Activated CD4-positive, alpha-beta T cell treated with anti-CD3 and anti-CD28 coated beads, Interleukin-2, amount 50 U/mL, for 4 hours (primary cell): ENCODE measurements at places on chromosomes 13 and 19.

DNA sequence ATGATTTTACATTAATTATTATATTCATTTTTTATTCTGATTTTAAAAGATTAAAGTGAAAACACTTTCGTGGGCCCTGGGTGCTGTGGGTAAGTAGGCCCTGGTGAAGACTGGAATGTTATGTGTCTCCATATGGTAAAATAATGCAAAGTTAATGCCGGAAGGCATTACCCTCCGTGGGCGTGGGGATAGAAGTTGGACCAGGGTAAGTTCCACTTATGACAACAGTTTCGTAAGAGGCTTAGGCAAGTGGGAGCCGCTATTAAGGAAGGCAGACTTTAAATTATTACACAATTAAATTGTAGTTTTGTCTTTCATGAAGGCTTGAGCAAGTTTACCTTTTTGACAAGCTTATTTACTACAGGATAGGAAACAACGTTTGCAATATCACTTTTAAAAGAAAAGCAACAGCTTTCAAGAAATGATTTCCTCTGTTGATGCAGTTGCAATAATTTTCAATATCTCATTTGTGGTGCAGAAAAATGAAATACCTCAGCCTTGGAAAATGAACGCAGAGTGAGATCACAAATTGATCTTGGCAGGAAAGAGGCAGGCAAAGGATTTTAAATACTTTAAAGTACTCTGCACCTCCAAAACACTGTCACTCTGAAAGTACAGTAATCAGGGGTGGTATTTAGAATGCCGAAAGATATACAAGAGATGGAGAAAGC, 310.6 kb downstream of the DCT start:
- no peak for DNase-seq

- DNase-seq, result no peak
These were observed 100.4 kb upstream of the GJB6 start for GRCh38 chr13:20332361-20333096.

DNA sequence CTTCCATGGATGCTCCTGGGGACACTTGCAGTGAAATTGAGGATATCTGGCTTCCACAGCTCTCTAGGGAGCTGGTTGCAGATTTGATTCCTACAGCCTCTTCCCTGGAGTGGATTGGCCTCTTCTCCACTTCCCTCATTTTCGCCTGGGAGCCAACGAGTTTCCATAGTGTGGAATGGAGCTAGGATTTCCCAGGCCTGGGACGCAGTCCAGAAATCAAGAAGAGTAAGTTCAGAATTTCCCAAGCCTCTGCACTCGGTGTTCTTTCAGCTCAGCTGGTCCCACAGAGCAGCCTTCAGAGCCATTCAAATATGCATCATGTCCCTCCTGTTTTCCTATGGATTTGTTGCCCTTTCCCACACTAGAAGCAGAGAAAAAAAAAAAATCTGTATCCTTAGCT, 68.2 kb downstream of the RAP2A start:
- DNase-seq, result no peak

DNA sequence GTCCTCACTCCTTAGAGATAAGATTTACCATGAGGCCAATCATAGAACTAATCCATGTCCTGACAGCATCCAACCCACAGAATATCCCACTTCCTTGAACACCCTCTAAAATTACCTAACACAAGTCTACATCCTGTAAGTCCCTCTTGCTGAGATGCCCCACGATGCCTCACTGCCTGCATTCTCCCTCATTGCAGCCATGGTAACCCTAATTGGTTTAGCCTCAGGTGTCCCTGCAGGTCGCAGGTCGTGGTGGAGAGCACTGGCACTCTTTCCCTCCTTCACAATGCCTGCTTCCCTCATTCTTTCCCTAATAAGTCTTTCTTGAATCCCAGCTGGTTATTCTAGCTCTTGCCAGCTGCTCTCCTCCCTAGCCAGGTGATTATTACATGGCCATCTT, 35.3 kb upstream of the MYO16 start:
- DNase-seq, result no peak

DNA sequence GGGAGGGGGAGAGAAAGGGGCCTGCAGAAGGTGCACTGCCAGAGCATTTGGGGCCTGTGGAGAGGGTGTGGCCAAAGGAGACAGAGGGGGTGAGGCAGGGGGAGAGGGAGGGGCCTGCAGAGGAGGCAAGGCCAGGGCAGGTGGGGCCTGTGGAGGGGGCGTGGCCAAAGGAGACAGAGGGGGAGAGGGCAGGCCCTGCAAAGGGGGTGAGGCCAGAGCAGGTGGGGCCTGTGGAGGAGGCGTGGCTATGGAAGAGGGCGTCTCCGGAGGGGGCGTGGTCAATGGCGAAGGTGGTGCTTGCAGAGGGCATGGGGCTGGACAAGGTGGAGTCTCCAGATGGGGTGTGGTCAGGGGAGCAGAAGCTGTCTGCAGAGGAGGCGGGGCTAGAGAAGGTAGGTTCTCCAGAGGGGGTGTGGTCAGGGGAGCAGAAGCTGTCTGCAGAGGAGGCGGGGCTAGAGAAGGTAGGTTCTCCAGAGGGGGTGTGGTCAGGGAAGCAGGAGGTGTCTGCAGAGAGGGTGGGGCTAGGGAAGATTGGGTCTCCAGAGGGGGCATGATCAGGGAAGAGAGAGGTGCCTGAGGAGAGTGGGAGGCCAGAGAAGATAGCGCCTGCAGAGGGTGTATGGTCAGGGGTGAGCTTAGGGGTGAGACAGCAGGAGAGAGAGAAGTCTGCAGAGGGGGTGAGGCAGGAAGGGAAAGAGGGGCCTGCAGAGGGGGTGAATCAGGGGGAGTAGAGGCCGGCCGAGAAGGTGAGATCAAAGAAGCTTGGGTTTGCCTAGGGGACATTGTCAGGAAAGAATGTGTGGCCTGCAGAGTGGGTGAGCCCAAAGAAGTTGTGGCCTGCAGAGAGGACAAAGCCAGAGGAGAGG, 3.4 kb downstream of the PRR36 start:
- peak; percentile 28 for DNase-seq

DNA sequence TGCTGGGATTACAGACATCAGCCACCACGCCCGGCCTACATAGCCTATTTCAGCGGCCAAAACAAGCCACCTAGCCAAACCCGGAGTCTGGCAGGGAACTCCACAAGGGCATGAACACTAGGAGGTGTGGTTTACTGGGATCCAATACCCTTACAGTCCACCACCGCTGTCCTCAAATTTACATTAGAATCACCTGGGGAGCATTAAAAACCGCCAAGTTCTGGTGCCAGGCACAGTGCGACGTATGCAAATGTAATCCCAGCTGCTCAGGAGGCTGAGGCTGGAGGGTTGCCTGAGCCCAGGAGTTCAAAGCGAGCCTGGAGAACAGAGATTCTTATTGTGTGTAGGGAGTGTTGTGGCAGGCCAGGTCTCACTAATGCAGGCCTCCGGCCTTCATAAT, 4.2 kb upstream of the AP1M1 start:
- no peak for DNase-seq

DNA sequence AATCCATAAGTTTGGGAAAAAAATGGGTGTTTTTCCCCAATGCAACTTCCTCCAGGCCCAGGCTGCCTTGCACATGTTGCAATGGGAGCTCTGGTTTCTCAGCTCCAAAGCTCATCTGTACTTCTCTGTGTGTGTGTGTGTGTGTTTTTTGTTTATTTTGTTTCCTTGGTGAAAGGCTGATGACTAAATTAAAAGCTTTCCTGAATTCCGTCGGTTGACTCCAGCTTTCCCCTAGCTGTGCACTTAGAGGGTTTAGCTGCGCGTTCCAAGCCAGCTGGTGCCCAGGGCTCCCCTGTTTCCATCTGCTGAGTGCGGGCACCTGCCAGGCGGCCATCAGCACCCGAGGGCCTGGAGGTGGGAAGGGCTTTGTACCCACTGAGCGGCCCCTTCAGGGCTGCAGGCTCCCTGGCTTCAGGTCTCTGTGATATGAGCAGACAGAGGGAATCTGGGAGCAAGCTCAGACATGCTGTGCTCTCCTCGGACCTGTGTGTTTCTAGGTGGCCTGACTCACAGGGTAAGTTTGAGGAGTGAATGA, 129.1 kb upstream of the SOX1 start:
- DNase-seq, result no peak

DNA sequence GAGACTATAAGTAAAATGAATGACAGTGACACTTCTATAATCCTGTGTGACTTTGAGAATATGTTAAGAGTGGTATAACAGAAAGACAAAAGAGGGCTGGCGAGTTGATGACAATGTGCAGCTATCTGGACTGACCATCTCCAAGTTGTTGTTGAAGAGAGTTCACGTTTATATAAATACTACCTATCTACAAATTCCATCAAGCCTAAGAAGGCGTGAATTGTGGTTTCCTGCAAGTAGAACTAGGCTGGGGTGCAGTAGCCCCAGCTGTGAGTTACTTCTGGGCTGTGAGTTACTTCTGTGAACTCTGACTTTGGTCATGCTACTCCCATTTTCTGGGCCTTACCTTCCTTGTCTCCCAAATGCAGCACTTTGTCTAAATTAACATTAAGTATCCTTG, 561.0 kb downstream of the TBC1D4 start:
- no peak for DNase-seq

GRCh38 chr13:34025746-34026145, 207.8 kb downstream of the RFC3 start:
- DNase-seq, result no peak

GRCh38 chr19:50147462-50148423, 15.3 kb downstream of the IZUMO2 start:
- DNase-seq, result peak; percentile 63

- no peak for DNase-seq
These were observed 8.5 kb upstream of the SOX1 start for GRCh38 chr13:112058519-112058873.

DNA sequence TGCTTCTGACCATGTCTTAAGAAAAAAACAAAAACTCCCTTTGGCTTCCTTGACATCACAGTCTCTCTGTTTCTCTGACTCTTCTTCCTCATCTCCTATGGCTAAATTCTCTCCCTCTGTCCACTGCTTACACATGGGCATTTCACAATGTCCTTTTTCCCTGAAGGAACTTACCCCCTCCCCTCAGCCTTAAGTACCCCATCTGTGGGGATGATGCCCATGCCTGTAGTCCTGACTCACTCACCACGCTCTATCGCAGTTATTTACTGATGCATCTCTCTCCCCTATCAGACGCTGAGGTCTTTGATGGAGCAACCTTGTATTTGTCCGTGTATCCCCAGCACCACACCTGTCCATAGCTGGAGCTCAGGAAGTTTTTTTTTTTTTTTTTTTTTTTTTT, 32.4 kb downstream of the ACTN4 start:
- no peak for DNase-seq

DNA sequence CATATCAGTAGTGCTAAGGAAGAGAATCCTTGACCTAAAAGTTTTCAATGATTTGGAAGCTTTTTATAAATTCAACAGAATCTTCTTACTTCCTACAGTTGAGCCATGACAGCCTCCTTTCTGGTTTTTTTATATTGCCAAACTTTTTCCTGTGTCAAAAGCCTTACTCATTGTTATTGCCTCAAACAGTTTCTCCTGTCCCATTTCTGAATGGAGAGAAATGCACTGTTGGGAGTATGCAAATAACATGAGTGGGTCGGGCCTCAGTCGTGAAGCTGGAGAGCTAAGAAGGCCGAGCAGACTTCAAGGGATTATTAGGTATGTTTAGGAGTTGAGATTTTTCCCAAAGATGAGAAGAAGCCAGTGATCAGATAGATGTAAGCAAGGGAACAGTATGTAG, 766.4 kb upstream of the KLHL1 start:
- no peak for DNase-seq

- DNase-seq, result no peak
These were observed 11.6 kb downstream of the CTU1 start for GRCh38 chr19:51096473-51097165.

DNA sequence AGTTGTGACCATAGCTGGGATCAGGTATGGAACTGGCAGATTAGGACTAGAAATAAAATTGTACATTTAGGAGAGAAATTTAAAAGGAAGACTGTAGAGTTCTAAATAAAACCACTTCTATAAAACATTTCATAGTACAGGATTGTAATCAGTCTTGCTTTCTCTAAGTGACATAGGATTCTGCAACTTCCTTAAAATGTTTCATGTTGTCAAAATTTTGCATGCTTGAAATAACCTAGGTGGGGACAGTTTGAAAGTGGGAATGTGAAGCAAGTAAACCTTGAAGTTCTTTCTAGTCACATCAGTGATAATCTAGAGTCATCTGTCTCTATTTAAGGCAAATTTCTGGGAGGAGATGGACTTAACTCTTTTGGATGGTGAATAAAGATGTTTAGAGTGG, 6.7 kb downstream of the TM9SF2 start:
- DNase-seq, result no peak

- DNase-seq, result peak; percentile 88
These were observed 4.9 kb downstream of the ARHGEF1 start for GRCh38 chr19:41887711-41888382.

DNA sequence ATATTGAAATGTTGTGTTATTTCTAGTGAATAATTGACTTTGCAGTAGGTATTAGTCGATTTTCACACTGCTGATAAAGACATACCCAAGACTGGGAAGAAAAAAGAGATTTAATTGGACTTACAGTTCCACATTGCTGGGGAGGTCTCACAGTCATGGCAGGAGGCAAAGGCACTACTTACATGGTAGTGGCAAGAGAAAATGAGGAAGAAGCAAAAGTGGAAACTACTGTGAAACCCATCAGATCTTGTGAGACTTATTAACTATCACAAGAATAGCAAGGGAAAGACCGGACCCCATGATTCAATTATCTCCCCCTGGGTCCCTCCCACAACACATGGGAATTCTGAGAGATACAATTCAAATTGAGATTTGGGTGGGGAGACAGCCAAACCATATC, 9.9 kb upstream of the C5AR2 start:
- DNase-seq, result no peak

GRCh38 chr13:39044536-39044935, 6.3 kb downstream of the NHLRC3 start:
- DNase-seq, result no peak

DNA sequence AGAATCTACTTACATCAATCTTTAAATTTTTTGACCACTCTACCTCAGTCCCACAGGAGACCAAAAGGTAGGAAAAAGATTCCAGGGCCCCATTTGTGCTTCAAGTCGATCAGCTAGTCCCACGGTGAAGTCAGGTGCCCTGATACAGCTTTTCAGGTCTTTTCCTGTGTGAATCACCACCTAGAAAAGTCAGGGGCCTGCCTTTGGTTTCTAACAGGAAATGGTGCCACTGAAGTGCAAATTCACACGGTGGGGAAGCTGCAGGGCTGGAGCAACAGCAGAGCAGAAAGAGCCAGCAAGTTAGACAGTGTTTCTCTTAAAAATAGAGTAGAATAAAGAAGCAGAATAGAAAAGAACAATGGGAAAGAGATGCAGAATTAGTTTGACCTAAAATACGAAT, 107.5 kb downstream of the KLF12 start:
- DNase-seq, result peak; percentile 52

- no peak for DNase-seq
These were observed 9.1 kb downstream of the TEX101 start for GRCh38 chr19:43423779-43424178.

DNA sequence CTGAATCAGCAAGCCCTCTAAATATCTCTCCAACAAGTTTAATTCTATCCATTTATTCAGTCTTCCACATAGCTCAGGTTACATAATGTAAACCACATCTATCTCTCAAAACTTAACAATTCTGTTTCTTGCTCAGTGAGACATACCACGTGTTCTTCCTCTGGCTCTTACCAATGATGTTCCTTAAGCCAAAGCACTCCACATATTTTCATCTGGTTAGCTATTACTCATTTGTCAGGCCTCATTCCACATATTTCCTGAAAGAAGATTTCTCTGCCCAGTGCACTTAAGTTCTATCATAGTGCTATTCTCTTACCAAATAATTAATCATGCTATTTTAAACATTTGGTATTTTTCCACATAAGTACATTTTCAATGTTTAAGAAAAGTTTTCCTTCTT, 403.3 kb upstream of the ATXN8OS start:
- DNase-seq, result no peak

GRCh38 chr19:33302974-33303790, 848 bp upstream of the CEBPA start:
- no peak for DNase-seq
